Skin of body (tissue), 3 donors: ENCODE measurements at places on chromosomes 2 and 18. TPM values are rescaled to one million over a fixed set of nuclear protein-coding genes. Genes with fewer than 3 reads are reported as not detected.

Gene PLCD4
- total RNA-seq = 2.8 TPM

DNA sequence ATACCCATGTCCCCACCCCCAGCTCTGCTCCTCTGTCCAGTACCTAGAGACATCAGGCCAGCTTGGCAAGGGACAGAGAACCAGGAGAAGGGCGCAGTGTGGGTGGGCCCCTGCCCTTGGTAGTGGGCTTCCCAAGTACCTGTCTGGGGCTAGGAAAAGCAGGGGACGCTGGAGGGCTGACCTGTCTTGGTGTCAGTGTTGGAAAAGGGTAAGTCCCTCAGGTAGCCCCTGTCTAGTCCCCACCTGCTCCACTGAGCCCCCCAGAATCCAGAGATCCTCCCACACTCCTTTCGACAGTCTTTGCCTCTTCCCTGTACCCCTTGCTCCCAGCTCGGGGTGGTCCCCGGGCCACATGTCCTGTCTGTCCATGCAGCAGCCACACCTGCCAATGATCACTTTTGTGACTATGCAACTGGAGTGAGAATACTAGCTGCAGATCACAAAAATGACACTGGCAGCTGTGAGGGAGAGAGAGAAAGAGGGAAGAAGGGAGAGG lies 14.6 kb downstream of the DNAJB2 start:
- no peak for DNase-seq

GRCh38 chr2:60073201-60073600 lies 480.3 kb downstream of the BCL11A start:
- DNase-seq = no peak

DNA sequence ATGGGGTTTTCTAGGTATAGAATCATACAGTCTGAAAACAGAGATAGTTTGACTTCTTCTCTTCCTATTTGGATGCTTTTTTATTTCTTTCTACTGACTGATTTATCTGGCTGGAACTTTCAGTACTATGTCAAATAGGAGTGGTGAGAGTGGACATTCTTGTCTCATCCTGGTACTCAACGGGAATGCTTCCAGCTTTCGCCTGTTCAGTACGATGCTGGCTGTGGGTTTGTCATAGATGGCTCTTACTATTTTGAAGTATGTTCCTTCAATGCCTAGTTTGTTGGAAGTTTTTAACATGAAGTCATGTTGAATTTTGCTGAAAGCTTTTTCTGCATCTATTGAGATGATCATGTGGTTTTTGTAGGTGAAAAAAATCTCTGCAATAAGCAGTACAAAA lies 730.4 kb downstream of the PLCL1 start:
- DNase-seq = no peak

GRCh38 chr2:66957677-66958076 lies 439.5 kb upstream of the ETAA1 start:
- no peak for DNase-seq

DNA sequence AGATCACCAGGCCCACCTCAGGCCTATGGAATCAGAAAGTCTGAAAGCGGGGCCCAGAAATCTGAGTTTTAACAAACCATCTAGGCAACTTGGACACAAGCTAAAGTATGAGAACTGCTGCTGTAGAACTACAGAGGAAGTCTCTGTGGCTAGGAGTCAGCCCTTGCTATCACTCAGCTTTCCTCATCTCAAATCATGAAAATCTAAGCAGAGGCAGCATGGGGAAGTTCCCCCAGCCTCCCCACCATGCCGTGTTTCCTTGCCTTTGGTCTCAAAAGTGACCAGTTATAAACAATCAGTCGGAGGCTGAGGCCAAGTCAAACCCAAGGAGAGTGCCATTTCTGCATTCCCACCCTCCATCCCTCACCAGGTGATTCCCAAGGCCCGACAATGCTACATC lies 404.7 kb downstream of the BCL11A start:
- DNase-seq = no peak
